ENCODE measurements at places on chromosomes 11 and 22.

DNA sequence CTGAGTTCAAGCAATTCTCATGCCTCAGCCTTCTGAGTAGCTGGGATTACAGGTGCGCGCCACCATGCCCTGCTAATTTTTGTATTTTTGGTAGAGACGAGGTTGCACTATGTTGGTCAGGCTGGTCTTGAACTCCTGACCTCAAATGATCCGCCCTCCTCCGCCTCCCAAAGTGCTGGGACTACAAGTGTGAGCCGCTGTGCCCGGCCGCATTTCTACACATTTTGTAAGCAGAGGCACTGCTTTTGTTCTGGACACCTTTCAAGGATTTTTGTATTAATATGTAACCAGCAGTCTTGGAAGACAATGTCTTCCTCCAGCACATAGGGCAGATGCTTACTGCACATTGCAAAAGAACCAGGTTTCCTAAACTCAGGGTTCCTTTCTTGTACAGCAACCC is 11.4 kb upstream of the VSIG10L2 start:
- DNase-seq = no peak

DNA sequence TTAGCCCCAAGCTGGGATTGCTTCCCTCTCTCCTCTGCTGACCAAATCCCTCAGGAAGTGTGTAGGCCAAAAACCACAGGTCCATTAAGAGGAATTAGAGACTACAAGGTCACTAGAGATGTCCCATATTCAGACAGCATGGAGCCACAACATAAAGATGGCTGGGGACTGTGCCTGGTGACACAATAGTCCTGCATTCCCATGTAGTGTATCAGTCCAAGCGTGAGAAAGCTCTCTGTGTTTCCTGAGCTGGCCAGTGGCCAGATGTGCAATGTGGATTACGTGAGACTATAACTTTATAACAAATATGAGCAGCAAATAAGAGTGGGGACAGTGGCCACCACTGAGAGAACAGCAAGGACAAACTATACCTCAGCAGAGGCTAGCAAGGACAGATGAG is 7.6 kb upstream of the MS4A10 start:
- DNase-seq = peak; percentile 89

GRCh38 chr11:117281159-117281558 is 10.0 kb upstream of the BACE1-AS start:
- DNase-seq = peak; percentile 98

DNA sequence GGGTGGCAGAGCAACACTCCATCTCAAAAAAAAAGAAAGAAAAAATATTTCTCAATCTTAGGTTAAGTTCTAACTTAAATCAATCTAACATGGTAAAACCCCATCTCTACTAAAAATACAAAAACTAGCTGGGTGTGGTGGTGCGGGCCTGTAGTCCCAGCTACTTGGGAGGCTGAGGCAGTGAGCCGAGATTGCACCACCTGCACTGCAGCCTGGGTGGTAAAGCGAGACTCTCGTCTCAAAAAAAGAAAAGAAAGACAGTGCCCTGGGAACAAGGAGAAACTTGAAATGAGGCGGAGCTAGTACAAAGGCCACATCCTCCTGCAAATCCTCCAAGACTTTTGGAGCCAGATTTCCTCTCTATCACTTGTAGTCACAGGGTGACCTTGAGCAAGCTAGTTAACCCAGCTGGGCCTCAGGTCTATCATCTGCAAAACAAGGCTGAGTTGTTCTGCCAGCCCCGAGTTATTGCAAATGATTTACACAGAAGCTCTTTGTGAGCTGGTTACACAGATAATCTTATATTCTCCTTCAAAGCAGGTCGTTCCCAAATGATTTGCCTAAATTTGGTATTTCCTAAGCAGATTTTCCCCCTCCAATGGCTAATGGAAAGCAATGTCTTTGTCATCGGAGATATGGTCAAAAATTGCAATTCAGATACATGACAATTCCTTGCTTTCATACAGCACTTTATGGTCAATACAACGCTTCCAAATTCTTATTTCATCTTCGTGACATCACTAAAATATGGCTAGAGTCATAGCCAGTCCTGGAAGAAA is 1.9 kb downstream of the ANKRD54 start:
- DNase-seq = no peak

GRCh38 chr22:47854251-47854650 is 1091.8 kb downstream of the TBC1D22A start:
- DNase-seq = peak; percentile 60
